ENCODE measurements at places on chromosomes 1 and 21. TPM values are rescaled to one million over a fixed set of nuclear protein-coding genes. Genes with fewer than 3 reads are reported as not detected.

Gene C8B
- not detected for polyA plus RNA-seq

Gene LRRC71
- 1.8 TPM for polyA plus RNA-seq

Gene MSH4
- not detected for polyA plus RNA-seq

Gene ACTL8
- polyA plus RNA-seq: 0.06 TPM

Gene CRYAA
- not detected for polyA plus RNA-seq

Gene MEGF6
- 0.54 TPM for polyA plus RNA-seq

Gene PCAT6
- polyA plus RNA-seq: 1.1 TPM

Gene LCE5A
- polyA plus RNA-seq: not detected

DNA sequence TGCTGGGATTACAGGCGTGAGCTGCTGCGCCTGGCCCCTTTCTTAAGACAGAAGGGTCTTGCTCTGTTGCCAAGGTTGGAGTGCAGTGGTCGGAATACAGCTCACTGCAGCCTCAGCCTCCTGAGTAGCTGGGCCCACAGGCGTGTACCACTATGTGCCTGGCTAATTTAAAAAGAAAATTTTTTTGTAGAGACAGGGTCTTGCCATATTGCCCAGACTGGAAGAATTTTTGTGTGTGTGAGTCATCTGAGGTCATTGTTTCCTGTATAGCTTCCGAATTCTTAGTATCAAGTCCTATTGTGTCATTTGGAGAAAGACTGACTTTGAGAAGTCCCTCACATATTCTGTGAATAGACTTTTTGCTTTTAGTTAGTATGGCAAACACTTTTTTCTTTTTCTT is 4.7 kb downstream of the SZRD1 start:
- DNase-seq: peak; percentile 80

DNA sequence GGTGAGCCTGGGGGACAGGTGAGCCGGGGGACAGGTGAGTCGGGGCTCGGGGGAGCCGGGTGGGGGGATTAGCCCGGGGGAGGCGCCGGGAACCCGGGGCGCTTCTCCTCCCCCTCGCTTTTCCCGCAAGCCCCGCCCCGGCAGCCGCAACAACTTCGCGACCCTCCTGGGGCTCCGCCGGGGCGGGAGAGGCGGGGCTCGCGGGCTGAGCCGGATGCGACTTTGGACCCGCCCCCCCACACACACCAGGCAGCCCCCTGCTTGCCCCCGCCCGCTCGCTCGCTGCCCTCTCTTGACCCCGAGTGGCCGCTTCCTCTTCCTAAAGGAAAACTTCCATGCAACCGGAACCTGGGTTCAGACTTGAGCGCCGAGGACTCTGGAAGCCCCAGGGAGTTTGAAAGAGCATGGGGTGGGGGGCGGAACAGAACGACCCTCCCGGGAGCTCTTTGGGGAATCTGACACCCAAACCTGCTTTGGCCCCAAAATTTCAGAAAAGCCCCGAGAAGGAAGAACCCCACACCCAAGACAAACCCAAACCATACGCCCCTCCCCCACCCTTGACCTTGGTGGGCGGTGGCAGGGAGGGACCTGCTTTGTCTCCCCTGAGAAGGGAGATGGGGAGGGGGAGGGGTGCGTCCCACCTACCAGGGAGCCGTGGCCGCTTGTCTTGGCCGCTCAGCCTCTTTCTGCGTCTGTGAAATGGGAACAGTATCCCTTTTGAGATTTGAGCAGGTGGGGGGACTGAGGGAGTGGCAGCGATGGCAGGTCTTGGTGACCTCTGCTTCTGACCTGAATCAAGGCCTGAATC is 550 bp downstream of the ARHGEF16 start:
- DNase-seq: no peak

GRCh38 chr1:212438831-212439237 is 6.1 kb downstream of the NENF start:
- DNase-seq: no peak

- no peak for DNase-seq
Observed at GRCh38 chr1:193479187-193479586, 292.8 kb upstream of the B3GALT2 start.

DNA sequence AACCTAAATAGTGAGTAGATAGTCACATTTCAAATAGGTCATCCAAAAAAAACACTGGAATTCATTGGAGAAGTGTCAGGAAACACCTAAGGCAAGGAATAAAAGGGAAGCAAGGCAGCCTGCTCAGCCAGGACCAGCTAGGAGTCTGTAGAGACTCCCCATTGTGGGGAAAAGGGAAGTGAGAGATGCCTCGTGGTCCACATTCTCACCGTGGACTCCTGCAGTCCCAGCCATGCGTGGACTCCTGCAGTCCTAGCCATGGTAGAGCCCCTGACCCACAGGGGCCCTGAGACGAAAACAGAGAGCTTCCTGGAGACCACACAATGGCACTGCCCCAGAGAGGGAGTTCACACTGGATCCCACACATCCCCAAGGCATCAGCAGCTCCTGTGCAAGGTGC is 97.5 kb downstream of the LRIG2 start:
- DNase-seq: no peak

GRCh38 chr1:231966983-231967382 is 340.4 kb downstream of the DISC1 start:
- no peak for DNase-seq

- DNase-seq: no peak
Observed at GRCh38 chr1:235759336-235759735, 107.4 kb downstream of the LYST start.

GRCh38 chr1:225825078-225825477 is 15.2 kb downstream of the EPHX1 start:
- no peak for DNase-seq

DNA sequence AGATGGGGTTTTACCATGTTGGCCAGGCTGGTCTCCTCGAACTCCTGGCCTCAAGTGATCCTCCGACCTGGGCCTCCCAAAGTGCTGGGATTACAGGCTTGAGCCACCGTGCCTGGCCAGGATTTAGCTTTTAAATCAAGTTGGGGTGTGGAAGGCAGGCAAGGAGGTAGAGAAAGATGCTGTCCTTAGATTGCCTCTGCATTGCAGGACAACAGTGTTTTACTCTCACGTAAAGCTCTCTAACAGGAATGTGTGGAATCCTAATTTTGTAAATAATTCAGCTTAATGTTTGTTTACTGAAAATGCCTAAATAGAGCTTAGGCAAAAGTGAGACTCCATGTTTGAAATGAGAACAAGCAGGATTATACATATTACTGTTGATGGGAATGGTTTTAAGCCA is 29.5 kb upstream of the TGFB2 start:
- DNase-seq: no peak

GRCh38 chr1:3431266-3431665 is 23.2 kb upstream of the ARHGEF16 start:
- no peak for DNase-seq

GRCh38 chr1:153649863-153650235 is 8.7 kb upstream of the SNAPIN start:
- DNase-seq: no peak

DNA sequence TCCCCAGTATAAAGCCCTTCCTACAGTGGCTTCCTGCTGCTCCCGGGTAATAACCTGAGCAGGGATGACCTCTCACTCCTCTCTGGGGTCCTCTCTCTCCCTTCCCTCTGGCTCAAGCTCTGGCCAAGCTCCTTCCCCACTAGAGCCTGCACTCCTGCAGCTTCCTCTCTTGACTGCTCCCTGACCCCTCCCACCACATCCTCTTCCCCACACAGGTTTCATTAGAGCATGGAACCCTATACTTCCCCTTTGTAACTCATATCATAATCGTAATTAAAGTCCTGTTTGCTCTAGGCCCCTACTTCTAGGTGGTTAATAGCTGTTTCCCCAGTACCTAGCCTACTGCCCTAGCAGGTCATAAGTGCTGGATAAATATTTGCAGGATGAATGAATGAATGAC is 146.2 kb downstream of the C1orf21 start:
- no peak for DNase-seq

- no peak for DNase-seq
Observed at GRCh38 chr1:199082778-199083389, 444.0 kb downstream of the PTPRC start.

DNA sequence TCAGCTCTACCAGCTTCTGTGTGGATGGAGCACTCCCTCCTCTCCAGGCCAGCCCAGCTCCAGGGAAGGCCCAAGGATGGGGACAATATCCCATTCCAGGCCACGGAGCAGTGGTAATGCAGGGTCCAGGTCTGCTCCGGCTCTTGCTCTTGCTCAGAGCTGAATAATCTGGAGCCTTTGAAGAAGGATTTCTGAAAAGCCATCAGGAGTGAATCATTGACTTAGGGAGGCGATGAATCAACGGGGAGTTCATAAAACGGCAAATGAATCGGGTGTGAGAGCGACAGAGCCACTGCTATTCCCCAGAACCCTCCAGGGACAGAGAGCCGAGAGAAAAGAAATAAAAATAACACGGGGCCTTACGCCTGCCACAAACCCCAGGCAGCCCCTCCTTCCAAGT is 7.7 kb downstream of the POU3F1 start:
- DNase-seq: no peak

DNA sequence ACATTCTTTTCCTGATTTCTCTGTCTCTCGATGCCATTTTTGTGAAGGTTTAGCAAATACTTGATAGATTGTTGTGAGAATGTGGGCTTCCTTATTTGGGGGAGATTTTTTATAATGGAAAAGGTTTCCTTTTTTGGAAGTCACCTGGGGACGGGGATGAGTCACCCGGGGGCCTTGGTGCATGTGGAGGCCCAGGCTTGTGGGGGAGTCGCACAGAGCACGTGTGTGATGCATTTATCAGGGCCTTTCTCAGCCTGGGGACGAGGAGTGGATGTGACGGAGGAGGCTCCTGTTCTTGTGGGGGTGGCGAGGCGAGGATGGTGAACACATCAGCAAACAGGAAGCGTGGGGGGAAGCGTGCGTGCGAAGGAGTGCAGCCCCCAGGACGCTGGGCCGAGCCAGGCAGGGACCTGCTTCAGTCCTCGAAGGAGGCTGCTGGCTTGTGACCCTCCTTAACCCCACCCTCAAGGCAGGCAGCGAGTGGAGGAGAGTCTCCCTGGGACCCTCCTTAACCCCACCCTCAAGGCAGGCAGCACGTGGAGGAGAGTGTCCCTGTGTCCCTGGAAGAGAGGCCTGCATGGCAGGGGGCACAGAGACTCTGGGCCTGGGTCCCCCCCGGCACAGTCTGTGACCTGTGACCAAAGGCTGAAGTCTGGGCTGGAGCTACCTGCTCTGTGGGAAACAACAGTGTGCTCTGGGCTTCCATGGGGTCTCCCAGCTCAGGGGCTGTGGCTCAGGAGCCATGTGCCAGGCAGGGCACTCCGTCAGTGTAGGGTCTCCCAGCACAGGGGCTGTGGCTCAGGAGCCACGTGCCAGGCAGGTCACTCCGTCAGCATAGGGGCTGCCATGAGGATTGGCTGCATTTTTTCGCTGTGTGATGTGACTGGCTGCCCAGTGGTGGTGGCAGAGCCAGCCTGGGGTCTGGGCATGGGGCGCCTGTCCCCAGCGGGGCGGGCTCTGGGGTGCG is 57.2 kb downstream of the AGPAT3 start:
- peak; percentile 40 for DNase-seq

DNA sequence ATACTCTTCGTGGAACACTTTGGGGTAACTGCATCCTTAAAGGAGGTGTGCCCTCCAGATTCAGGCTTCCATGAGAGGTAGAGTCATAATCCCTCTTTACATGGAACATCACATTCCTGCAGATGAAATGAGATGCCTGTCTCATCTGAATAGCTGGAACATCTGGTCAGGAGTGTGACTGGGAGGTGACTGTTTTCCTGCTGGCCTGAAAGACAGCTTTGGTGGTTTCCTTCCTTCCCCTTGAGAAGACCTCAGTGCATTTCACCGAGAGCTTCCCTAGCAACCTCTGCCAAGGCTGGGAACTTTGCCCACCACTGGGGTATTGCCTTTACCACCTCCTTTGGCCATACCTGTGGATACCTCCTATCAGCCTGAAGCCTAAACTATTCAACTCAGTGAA is 46.7 kb upstream of the GUCA2A start:
- DNase-seq: peak; percentile 39

DNA sequence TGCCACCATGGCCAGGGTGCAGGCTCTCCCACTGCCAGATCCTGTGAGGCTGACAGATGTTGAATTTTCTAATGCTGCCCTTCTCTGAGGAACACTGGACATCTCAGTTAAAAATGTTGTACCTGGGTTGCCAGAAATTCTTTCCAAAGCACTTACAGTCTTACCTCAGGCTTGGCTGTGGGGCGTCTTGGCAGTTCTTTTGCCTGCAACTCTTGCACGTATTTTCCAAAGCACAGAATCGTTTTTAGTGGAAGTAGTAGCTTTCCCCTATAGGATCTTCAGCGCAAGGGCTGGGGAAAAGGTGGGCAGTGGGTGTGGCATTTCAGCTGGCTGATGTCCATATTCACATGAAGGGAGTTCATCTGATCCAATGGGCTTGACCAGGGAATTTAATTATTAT is 53.9 kb downstream of the EDN2 start:
- DNase-seq: no peak
